ENCODE measurements at places on chromosomes 5 and 9.

DNA sequence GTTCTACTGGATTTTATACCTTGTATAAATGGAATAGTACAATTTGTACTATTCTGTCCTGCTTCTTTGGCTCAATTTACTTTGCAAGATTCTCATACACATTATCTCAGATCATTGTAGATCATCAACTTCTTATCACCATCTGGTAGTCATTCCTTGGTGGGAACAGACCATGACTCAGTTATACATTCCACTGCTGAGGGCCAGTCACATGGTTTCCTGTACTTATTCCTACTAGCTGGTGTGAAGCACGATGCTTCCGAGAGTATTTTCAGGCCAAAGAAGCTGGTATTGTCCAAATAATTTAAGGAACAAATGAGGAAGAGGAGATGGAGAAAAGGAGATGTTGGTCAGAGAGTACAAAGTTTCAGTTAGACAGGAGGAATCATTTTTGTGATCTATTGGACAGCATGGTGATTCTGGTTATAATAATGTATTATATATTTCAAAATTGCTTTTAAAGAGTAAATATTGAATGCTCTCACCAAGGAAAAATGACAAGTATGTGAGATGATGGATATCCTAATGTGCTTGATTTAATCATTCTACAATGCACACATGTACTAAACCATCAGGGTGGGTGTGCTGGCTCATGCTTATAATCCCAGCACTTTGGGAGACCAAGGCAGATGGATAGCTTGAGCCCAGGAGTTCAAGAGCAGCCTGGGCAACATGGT is 124.1 kb downstream of the SYK start:
- no peak overlapping the region for H3K27ac ChIP-seq
- no peak overlapping the region for H3K4me3 ChIP-seq
- peaks cover 1% of the 10 kb centered on the region for H3K27me3 ChIP-seq
- peaks cover 17% of the 10 kb centered on the region for H3K4me1 ChIP-seq
- no peaks in the 10 kb centered on the region for H3K36me3 ChIP-seq
- DNase-seq = no peak

GRCh38 chr5:35575578-35575977 is 42.1 kb upstream of the SPEF2 start:
- H3K27me3 ChIP-seq = no peaks in the 10 kb centered on the region
- no peaks in the 10 kb centered on the region for H3K36me3 ChIP-seq
- no peaks in the 10 kb centered on the region for H3K4me1 ChIP-seq
- H3K4me3 ChIP-seq = no peak overlapping the region

DNA sequence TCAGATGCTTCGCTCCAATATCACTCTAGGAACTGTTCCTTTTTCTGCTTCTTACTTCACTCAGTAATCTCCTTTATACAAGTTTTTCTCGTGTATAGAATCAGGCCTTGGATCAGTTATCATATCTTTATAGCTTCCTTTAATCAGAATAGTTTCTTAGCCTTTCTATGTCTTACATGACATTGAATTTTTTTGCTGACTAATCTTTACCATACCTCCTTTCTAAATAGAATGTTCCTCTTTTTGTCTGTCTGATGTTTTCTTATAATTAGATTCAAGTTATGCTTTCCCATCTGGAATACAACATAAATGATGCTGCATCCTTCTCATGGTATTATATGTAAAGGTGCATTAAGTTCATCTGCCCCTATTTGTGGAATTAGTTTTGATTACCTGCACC is 40.2 kb upstream of the TYRP1 start:
- no peak for DNase-seq
- no peaks in the 10 kb centered on the region for H3K27me3 ChIP-seq
- no peak overlapping the region for H3K27ac ChIP-seq
- H3K4me1 ChIP-seq = no peaks in the 10 kb centered on the region

GRCh38 chr5:116908537-116908936 is 333.9 kb upstream of the SEMA6A start:
- no peak overlapping the region for H3K27ac ChIP-seq
- peaks cover 3% of the 10 kb centered on the region for H3K4me1 ChIP-seq
- no peak for DNase-seq

GRCh38 chr5:166595274-166595951 is 1696.0 kb upstream of the WWC1 start:
- no peak overlapping the region for H3K4me3 ChIP-seq
- no peaks in the 10 kb centered on the region for H3K27me3 ChIP-seq
- no peak for DNase-seq
- H3K36me3 ChIP-seq = no peaks in the 10 kb centered on the region
- H3K27ac ChIP-seq = no peak overlapping the region

Data from GM12878 (cell line).